A172 (cell line): ENCODE measurements at places on chromosomes 11 and 22. TPM values are rescaled to one million over a fixed set of nuclear protein-coding genes. Genes with fewer than 3 reads are reported as not detected.

DNA sequence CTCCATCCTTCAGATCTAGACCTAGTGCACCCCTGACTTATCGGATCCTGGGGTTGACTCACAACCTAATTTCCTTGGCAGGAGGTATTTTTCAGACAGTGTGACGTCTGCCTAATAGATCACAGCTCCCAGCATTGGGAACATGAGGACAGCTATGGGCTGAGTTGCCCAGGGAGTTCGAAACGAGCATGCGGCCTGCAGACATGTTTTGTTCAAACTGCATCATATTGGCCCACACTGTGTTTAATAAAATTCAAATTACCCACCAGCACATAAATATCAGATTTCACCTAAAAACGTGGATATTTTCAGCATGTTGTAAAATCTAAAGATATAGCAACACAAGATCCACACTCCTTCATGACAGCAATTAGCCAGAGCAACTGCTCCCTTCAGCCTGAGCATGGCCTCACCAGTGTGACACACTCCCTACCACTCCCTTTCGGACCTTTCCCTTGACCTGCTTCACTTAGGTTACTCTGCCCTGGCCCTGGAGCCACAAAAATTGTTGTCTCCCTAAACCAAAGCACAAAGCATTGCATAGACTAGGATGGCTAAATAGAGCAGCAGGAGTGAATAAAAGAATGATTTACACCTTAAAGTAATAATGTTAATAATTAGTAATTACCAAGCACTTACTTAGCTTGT, 53.6 kb upstream of the USP47 start:
- no peak for DNase-seq

- DNase-seq = no peak
These were observed 49.4 kb downstream of the RRAS2 start for GRCh38 chr11:14309425-14310192.

- no peak for DNase-seq
These were observed 13.1 kb upstream of the MS4A6A start for GRCh38 chr11:60195923-60196368.

- no peak for DNase-seq
These were observed 22.4 kb upstream of the FDX1 start for GRCh38 chr11:110407315-110407714.

GRCh38 chr11:46846510-46846830, 390 bp upstream of the CKAP5 start:
- DNase-seq = no peak

GRCh38 chr11:127056338-127056971, 55.9 kb upstream of the KIRREL3 start:
- no peak for DNase-seq

DNA sequence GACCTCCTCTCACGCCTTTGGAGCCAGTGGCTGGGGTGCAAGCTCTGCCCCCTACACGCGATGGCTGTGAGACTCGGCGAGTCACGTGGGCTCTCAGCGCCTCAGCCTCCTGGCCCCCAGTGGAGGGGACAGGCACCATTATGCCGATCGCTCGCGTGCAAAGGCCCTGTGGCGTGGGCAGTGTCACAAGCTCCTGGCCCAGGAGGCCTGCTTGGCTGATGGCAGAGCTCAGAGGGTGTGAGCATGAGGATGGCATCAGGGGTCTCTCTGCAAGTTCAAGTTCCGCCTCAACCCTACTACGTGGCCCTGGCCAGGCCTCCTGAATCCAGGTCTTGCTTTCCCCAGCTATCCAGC, 90.8 kb upstream of the KCNQ1OT1 start:
- no peak for DNase-seq

- no peak for DNase-seq
These were observed 12.0 kb downstream of the BRD1 start for GRCh38 chr22:49815641-49816091.

- DNase-seq = peak; percentile 77
These were observed 9.2 kb downstream of the KCNC1 start for GRCh38 chr11:17743808-17744119.

DNA sequence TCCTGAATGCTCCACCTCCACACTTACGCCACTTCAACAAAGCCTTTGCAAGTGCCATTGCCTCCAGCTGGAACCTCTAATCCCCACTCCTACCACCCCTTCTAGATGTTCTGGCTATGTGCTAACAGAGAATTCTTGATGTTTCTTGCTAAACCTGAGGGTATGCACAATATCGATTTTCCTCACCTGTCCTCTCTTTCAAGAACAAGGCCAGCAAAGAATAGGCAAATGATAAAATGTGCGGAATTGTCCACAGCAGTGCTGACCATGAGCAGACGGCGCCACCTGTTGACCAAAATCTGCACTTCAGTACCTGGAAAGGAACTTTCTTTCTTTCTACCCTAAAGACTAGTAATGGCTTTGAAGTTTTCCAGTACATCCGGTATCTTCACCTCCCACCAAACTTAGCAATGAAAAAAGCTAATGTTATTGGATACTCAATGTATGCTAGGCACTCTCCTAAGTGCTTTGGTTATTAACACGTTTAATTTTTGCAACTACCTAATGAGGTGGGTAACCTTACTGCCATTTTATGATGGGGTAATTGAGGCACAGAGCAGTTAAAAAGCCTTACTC, 3.4 kb downstream of the TIMM10 start:
- DNase-seq = peak; percentile 49

- no peak for DNase-seq
These were observed 5.3 kb upstream of the IFITM3 start for GRCh38 chr11:325796-326591.

DNA sequence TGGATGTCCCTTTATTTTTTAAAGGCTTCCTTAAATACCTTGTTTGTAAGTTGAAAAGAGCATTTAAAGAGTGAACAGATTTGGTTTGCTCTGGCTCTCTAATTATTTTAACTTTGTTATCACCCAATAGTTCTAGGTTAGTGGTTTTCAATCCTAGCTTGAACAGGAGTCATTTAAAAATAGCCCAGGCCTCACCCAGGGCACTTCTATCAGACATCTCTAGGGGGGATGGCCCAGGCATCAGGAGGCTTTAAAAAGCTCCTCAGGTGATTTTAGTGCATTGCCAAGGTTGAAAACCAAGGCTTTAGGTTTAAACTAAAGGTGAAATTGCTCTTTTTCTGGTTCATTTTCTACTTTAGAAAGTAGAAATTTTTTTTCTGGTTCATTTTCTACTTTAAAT, 8.3 kb downstream of the CAT start:
- no peak for DNase-seq

DNA sequence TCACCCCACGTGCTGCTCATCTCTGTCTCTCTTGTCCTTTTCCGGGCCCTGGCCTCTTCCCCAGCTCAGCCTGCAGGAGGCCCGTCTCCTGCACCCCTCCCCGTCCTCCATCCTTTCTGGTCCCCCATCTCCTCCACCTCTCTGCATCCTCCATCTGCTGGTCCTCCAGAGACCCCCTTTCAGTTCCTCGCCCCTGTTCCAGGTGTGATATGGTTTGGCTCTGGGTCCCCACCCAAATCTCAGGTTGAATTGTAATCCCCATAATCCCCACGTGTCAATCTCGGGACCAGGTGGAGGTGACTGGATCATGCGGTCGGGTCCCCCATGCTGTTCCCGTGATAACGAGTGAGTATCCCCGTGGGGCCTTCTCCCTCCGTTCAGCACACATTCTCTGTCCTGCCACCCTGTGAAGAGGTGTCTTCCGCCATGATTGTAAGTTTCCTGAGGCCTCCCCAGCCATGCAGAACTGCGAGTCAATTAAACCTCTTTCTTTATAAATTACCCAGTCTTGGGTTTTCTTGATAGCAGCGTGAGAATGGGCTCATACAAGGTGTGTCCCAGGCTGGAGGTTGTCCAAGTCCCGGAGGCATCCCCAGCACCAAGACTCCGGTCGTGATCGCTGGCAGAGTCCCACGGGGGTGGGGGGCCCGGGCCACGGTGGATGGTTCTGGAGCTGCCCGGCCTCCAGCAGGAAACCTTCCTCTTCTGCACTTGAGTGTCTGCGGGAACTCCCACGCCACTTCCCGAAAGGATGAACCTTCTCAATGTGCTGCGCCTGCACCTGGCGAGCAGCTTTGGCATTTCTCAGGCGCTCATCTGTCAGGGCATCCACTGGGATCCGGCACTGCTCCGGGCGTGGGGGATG, 29.0 kb upstream of the TOLLIP start:
- no peak for DNase-seq

GRCh38 chr11:70467201-70468085, 69.1 kb downstream of the CTTN start:
- DNase-seq = peak; percentile 52

DNA sequence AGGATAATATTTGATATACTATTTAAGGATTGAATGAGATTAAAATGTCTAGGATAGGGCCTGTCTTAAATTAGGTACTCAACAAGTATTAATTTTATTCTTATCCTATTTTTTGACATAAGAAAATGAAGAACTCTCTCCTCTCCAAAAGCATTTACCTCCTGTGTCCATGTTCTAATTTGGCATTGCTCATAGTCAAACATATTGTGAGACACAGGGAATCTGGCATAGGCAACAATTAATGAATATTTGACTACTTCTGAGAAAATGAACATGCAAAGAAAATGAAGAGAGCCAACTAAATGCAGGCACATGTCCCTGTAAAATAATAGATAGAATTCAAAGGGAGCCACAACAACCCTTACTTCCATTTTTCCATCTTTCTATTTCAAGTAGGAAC, 198.5 kb upstream of the C11orf87 start:
- DNase-seq = no peak

DNA sequence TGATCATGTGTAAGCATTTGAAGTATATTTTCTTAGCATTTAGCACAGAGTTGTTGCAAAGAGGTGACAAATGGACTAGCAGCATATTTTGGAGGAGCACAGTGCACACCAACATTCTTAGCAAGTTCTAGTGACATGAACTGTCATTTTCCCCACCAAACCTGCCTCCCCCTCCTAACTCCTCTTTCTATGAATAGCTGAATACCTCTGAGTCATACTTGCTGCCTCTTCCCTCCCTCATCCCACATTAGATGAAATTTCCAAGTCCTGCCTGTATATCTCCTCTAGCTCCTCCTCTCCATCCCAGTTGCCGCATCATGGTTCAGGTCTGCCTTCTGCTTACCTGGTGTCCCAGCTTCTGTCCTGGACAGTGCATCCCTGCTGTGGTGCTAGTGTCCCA, 7.2 kb downstream of the OSBP2 start:
- DNase-seq = peak; percentile 51

DNA sequence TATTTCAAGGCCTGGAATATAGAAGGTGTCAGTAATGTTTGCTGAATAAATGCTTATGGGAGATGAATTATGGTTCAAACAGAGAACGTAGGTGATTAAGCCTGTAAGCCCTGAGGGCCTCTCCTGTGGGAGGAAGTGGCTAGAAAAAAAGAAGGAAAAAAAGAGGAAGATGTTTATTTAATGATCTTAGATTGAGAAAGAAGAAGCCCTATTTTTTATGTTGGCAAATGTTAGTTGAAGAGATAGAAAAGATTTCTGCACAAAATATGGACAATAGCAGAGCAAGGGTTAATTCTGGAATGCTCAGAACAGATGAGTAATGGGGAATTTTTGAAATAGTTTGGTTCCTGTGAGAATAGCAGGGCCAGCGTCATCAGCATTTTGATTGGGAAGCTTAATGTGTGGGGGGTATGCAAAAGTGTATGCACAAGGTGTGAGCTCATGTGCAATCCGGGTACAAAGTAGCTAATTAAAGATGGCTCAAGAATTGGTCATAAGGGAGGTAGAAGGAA, 95.7 kb downstream of the TEAD1 start:
- peak; percentile 91 for DNase-seq

DNA sequence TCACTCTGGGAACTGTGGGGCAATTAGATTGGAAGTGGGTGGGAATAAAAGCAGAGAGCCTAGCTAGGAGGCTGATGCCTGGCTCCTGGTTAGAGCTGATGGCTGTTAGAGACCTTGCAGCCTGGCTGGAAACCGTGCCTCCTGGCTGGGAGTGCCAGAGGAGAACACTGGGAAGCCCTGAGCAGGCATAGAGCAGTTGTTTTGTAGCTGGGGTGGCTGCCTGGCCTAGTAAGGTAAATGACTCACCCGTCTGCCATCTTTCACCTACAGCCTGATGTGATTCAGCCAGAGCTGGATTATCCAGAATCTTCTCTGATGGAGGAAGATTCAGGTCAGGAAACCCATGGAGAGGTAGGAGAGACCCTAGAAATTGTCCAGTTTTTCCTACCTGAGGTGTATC, 6.1 kb downstream of the UQCR10 start:
- DNase-seq = peak; percentile 59

DNA sequence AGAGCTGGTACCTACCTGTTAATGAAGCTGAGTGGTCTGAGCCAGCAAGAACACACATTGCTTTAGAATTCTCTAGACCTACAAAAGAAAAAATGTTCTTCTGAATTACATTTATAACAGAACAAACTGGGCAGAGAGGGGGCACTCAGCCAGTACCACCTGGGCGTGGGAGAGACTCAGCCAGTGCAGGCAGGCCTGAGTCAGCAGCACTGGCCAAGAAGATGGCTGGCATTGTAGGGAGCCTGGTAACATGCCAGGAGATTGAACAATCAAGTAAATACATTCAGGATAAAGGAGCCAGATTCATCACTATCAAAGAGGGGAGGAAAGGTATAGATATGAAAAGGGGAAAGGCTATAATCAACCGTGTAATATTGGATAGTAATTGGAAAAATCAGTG, 19.9 kb downstream of the SERGEF start:
- DNase-seq = no peak

DNA sequence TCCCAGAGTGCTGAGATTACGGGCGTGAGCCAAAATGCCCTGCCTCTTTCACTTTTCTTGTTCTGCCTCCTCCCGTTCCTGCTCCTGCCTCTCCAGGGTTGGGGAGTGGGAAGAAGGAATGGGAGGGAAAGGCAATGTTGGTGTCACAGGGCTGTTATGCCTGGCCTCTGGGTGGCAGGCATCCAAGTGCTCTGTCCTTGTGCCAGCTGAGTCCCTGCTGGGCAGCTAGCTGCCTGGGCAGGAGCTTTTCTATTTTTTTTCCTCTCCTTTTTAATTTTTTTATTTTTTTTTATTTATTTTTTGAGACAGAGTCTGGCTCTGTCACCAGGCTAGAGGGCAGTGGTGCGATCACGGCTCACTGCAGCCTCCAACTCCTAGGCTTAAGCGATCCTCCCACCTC, 4.1 kb upstream of the SAC3D1 start:
- DNase-seq = peak; percentile 35

DNA sequence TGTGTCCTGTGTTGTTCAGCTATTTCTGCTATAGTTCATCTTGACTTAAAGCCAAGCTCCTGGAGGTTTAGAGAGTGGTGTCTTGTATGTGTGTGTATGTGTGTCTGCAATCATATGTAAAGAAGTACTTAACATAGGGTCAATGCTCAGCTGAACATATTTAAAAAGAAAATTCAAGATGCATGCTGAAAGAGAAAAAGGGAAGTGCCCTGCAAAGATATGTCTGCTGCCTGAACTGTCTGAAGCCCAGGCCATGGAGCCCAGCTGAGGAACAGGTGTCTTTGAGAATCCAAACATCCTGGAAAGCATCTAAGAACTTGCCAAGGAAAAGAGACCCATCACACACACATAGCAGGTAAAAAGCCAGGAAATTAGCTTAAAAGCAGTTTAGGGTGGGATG, 6.6 kb downstream of the TCN1 start:
- no peak for DNase-seq

YPEL1 gene
- total RNA-seq = 0.67 and 2.7 TPM in 2 replicates

SLC7A4 gene
- not detected in 2 replicates for total RNA-seq

CHRM1 gene
- 0.02 TPM in 1 of 2 replicates, not detected in the other for total RNA-seq

PGA3 gene
- not detected in 2 replicates for total RNA-seq

ARHGEF17 gene
- total RNA-seq = 9.8 and 25.0 TPM in 2 replicates

NUP160 gene
- 42.3 and 43.4 TPM in 2 replicates for total RNA-seq

SCYL1 gene
- 65.6 and 70.6 TPM in 2 replicates for total RNA-seq

RCOR2 gene
- 0.05 and 0.14 TPM in 2 replicates for total RNA-seq

TEX12 gene
- total RNA-seq = not detected in 2 replicates

CSF2RB gene
- 0.02 TPM in 1 of 2 replicates, not detected in the other for total RNA-seq

NCR3LG1 gene
- total RNA-seq = 0.34 and 0.52 TPM in 2 replicates

HSD17B12 gene
- 98.1 and 105 TPM in 2 replicates for total RNA-seq

YPEL4 gene
- 0.60 and 1.4 TPM in 2 replicates for total RNA-seq
